ENCODE measurements at places on chromosomes 2 and 18.

- no peak for DNase-seq
Measured at GRCh38 chr18:47036298-47036874, 965 bp upstream of the ELOA2 start.

- DNase-seq, result no peak
Measured at GRCh38 chr2:59932341-59932740, 621.1 kb downstream of the BCL11A start.

GRCh38 chr2:241126201-241126611, 23.1 kb downstream of the PASK start:
- no peak for DNase-seq

GRCh38 chr2:216636551-216637450, 3.6 kb downstream of the IGFBP2 start:
- DNase-seq, result peak; percentile 64
